Placental epithelial cell (primary cell): ENCODE measurements at places on chromosomes 16 and 17. TPM values are rescaled to one million over a fixed set of nuclear protein-coding genes. Genes with fewer than 3 reads are reported as not detected.

STX1B gene
- 1.5 and 2.0 TPM in 2 replicates for total RNA-seq

CCL4L2 gene
- not detected in 2 replicates for total RNA-seq

CFAP52 gene
- total RNA-seq: under 0.01 TPM in 1 of 2 replicates, not detected in the other

EXOC3L1 gene
- total RNA-seq: not detected in 2 replicates

TP53TG3F gene
- not detected in 2 replicates for total RNA-seq

WFIKKN1 gene
- under 0.01 and 0.33 TPM in 2 replicates for total RNA-seq
